ENCODE measurements at places on chromosomes 11 and 22. TPM values are rescaled to one million over a fixed set of nuclear protein-coding genes. Genes with fewer than 3 reads are reported as not detected.

GRCh38 chr11:82896183-82896582, 4.0 kb downstream of the PRCP start:
- no peak for DNase-seq

GRCh38 chr11:70322666-70323065, 52.2 kb downstream of the PPFIA1 start:
- DNase-seq: no peak

- no peak for DNase-seq
These were observed 44.1 kb downstream of the MACROD1 start for GRCh38 chr11:64121663-64122410.

GRCh38 chr11:100766764-100767163, 79.7 kb downstream of the ARHGAP42 start:
- DNase-seq: no peak

GRCh38 chr11:79189601-79190000, 251.2 kb downstream of the TENM4 start:
- DNase-seq: no peak

DNA sequence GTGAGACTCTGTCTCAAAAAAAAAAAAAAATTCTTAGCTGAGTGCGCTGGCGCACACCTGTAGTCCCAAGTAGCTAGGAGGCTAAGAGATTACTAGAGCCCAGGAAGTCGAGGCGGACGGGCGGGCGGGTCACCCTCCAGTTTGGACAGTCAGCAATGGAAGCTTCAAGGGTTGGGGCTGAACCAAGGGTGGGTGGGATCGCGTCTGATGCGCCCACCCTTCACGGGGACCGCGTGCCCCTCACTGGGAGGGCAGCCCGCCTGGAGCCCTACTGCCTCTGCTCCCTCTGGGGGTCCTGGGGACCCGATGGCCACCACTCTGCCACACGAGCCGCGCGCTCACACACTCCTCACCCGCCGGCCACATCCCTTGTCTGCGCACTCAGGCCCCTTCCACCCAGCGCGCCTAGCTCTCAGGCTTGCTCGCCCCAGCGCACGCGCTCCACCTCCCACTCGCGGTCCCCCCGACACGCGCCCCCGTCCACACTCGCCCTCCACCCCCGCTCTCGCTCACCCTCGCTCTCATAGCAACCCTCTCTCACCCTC, 494 bp downstream of the CHID1 start:
- no peak for DNase-seq

DNA sequence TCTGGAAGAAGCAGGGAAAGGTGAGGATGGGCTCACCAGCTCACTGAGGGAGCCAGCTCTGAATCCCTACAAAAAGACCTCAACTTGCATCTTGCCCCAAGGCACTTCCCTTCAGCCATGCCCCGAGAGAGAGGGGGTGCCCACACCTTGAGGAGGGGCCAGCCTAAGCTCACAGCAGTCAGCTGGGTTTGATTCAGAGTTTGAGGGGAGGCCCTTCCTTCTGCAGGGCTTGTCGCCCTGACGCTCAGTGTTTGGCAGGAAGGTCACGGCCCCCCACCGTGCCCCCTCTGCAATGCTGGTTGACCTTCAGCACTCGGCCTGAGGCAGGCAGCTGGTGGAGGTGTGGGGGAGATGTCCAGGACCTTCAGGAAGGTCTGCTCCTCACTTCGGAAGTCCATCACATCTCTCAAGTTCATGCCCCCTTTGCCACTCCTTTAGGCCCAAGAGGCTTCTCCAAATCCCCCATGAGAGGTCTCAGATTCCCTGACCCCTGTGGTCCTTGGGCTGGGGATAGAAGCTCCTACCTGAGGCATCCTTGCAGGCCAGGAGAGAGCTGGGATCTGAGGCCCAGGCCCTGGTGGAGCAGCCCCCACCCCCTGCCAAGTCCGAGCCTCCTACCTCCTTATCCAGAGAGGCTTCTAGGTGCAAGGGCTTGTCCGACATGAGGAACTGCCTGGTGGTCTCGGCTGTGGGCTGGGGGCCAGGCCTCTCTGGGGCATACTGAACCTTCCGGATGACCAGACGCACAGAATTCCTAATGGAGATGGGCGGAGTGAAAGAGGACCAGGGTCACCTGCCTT, 37.6 kb downstream of the TPBGL start:
- no peak for DNase-seq

GRCh38 chr11:66492161-66492865, 12.1 kb downstream of the DPP3 start:
- no peak for DNase-seq

GRCh38 chr11:116137753-116138152, 633.5 kb upstream of the CADM1 start:
- DNase-seq: no peak

GRCh38 chr11:44893846-44894617, 56.7 kb downstream of the TP53I11 start:
- peak; percentile 54 for DNase-seq

GRCh38 chr22:17980638-17981051, 43.7 kb downstream of the MICAL3 start:
- DNase-seq: peak; percentile 61

DNA sequence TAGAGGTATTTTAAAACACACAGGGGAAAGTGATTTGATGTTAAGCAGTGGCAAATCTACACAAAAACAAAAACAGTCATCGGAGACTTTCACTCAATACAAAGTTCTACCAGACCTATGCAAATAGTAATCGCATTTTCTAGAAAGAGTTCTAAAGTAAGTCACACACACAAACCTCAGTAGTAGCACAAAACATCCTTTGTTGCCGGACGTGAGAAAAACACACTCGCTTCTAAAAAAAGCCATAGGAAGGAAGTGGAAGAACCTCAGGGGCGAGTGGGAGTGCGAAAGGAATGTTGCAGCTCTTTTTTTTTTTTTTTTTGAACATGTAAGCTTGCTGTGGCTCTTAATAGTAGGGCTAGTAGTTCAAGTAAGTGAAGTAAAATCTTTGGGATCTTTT, 88.9 kb downstream of the MAML2 start:
- peak; percentile 50 for DNase-seq

DNA sequence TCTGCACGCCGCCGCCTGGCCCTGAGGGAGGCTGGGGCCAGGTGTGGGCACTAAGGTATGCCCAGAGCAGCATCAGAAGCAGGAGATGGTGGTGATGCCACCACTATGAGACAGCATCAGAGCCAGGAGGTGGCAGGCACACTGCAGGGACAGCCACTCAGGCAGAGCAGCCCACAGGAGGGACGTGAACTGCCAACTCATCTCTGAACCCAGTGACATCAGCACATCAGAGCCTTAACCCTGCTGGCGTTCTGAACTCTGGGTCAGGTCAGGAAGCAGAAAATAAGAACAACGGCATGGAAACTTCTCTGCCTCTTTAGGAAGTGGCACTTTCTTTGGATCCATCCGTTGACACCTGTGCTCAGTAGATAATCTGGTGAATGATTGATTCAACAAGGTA, 14.7 kb upstream of the IFT27 start:
- DNase-seq: no peak

GRCh38 chr22:20979243-20979809, 2.8 kb upstream of the LZTR1 start:
- DNase-seq: peak; percentile 84

DNA sequence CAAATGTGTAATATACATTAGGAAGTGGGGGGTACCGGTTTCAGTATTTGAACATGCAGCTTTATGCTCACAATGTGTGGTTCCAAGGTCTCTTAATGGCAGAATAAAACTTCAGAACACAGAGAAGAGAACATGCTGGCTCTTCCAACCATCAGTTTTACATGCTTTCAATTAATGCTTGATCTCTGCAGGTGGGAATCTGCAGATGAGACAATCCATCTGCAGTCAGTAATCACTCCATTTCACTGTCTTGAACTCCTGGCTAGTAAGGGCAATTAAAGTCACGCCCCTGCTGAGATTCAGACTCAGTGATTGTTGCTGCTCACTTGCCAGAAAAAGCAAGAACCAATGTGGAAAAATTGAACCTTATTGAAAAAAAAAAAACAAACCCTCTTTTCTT, 945.7 kb downstream of the DLG2 start:
- no peak for DNase-seq

DNA sequence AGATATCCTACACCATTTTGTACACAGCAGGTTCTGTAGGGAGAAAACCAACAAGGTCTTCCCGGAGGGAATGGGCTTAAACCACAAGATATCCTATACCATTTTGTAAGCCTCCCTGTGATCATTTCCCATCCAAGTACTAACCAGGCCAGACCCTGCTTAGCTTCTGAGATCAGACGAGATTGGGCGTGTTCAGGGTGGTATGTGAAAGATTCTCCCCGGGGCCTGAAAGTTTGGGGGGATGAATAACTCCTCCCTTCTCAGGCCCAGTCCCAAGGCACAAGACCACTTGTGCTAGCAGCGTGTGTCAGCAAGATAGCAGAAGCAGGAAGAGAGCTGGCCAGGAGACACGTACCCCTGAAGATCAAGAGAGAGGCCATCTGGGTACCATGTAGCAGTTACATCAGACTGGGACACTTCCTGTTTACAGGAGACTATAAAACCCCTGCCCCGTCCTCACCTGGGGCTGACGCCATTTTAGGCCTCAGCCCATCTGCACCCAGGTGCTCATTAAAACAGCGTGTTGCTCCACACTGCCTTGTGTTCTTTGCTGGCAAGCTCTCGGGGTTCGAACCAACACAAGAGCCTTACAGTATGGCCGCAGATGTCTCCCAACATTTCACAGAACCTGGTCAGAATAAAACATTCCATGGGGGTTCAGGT, 17.3 kb downstream of the MIF start:
- DNase-seq: no peak

DNA sequence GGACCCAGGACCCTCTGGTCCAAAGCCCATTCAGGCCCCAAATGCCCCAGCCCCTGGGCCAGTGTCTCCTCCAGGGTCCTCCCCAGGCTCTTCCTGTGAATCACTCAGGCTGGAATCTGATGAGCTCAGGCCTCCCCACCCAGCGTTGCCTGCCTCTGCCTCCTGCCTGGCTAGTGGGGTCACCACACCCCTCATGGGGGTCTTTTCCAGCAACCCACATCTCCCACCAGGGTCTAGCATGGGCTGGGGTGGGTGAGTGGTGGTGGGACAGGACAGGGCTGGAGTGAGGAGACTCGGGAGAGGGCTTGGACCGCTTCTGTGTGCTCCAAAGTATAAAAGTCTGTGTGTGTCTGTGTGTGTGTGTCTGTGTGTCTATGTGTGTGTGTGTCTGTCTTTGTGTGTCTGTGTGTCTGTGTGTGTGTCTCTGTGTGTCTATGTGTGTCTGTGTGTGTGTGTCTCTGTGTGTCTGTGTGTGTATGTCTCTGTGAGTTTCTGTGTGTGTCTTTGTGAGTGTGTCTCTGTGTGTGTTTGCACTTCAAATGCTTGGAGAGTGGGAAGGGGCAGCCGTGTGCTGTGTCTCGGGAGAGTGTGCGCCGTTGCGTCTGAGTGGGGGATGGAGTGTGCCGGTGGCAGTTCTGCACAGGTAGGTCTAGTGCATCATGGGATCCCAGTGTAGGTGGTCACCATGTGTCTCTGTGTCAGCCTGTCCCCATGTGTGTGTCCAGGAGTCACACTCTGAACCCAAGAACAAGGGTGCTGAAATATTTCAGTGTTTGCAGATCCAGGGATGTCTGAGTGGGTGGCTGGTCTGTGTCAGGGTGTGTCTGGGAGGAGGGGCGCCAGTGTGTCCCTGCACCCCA, 8.8 kb downstream of the RIN1 start:
- DNase-seq: no peak

GRCh38 chr22:28282405-28283067, 363.5 kb upstream of the PITPNB start:
- DNase-seq: no peak

GRCh38 chr11:92657226-92657625, 312.2 kb upstream of the MTNR1B start:
- DNase-seq: no peak

GRCh38 chr11:65112546-65113360, 1.1 kb downstream of the TM7SF2 start:
- DNase-seq: peak; percentile 78

- no peak for DNase-seq
These were observed 1375.1 kb upstream of the TENM4 start for GRCh38 chr11:80815752-80816453.

GRCh38 chr11:85526564-85526963, 100.6 kb downstream of the DLG2 start:
- DNase-seq: no peak

- peak; percentile 94 for DNase-seq
These were observed 2.4 kb downstream of the UCP2 start for GRCh38 chr11:73980001-73980961.

GRCh38 chr11:1384199-1384970, 5.3 kb upstream of the BRSK2 start:
- no peak for DNase-seq

DNA sequence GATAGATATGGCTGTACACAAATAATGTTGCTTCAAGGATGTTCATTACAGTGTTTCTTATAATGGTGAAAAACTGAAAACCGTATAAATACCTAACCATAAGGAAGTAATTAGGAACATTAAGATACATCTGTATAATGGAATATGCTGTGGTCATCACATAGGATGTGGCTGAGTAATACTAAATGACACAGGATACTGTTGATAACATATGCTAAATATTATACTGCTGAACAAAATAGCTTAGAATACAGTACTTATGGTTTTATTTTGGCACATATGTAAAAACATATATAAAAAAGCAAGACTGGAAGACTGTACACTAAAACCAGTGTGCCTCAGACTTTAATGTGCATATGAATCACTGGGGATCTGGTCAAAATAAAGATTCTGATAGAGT, 43.8 kb downstream of the FBXO7 start:
- DNase-seq: no peak

Gene ELFN2
- total RNA-seq: 0.32 TPM

Gene CSNK1E
- total RNA-seq: 100 TPM

Gene NLRP14
- not detected for total RNA-seq

Gene CFAP300
- total RNA-seq: not detected

Gene SPON1
- total RNA-seq: 58.1 TPM

Gene PTDSS2
- 26.1 TPM for total RNA-seq

Gene ASCL2
- 0.29 TPM for total RNA-seq

Gene CCDC157
- 2.1 TPM for total RNA-seq

Gene DNAJB7
- total RNA-seq: not detected

Gene HOATZ
- total RNA-seq: not detected

Gene ELMOD1
- total RNA-seq: not detected

Gene OR8G1
- total RNA-seq: not detected

Gene CCT8L2
- total RNA-seq: not detected

Gene CDC45
- total RNA-seq: 0.64 TPM

Gene CCDC116
- 0.29 TPM for total RNA-seq

Gene GLB1L3
- 1.2 TPM for total RNA-seq

All from CD4-positive, alpha-beta memory T cell (primary cell).